ENCODE measurements at places on chromosomes 16 and 17.

GRCh38 chr16:67884684-67885083, at the start of gene NRN1L:
Gene NRN1L (plus strand): TSS chr16:67884885. CDS start chr16:67884904, 19 bp downstream.
- DNase-seq = no peak

GRCh38 chr16:75304521-75305363, 53.3 kb upstream of the BCAR1 start:
- DNase-seq = no peak

- peak; percentile 22 for DNase-seq
These were observed 40.6 kb downstream of the ELAC2 start for GRCh38 chr17:12977008-12977751.

DNA sequence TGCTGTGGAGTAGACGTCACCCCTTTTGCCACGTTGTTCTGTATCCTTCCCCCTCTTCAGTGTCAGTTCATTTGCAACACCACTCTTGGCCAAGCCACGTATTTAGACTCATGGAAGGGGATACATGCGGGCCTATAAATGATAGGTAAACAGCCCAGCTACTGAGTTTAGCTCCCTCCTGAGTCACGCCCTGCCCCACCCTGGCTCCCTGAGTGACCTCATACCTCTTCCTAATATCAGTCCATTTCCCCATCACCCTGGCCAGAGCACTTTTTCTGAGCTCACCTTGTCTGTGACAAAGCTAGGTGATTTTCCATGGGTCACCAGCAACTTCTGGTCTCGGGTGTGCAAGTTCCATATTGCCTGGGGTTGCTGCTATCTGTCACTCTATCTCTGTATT, 147.2 kb upstream of the MAF start:
- DNase-seq = no peak

DNA sequence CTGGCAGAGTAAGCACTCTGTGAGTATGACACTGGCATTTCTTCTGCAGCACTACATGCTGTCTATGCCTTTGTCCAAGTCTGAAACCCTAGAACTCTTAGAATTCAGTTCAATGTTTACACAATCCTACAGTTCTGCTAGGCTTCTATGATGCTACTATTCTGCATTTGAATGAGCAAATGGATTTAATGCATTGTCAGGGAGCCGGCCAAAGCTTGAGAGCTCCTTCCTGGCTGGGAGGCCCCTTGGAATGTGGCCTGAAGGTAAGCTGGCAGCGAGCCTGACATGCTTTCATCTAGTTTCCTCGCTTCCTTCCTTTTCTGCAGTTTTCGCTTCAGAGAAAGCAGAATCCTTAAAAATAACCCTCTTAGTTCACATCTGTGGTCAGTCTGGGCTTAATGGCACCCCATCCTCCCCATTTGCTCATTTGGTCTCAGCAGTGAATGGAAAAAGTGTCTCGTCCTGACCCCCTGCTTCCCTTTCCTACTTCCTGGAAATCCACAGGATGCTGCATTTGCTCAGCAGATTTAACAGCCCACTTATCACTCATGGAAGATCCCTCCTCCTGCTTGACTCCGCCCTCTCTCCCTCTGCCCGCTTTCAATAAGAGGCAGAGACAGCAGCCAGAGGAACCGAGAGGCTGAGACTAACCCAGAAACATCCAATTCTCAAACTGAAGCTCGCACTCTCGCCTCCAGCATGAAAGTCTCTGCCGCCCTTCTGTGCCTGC, at the start of gene CCL2:
CCL2 (plus strand) TSS at position 635 of the 730 bp plus-strand sequence; CDS start at position 700, 65 bp downstream.
- DNase-seq = peak; percentile 89

DNA sequence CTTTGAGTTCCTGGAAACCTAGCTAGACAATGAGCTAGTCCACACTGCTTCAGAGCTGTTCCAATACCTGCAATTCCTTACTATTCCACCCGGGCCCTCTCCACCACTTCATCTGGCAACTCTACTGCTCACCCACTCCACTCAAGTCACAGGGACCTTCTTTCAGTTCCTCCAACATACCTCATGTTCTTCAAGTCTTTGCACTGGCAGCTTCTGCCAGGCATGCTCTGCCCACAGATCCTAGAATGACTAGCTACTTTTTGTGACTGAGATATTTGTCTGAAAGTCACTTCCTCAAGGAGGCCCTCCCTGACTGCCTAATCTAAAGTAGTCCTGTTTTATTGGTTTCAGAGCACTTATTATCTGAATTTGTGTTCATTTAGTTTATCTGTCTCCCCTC, 86.4 kb downstream of the TEX14 start:
- DNase-seq = peak; percentile 73

GRCh38 chr16:3548445-3548844, 28.8 kb downstream of the NLRC3 start:
- DNase-seq = no peak

- peak; percentile 33 for DNase-seq
These were observed 2.7 kb downstream of the CENPX start for GRCh38 chr17:82019690-82020571.

DNA sequence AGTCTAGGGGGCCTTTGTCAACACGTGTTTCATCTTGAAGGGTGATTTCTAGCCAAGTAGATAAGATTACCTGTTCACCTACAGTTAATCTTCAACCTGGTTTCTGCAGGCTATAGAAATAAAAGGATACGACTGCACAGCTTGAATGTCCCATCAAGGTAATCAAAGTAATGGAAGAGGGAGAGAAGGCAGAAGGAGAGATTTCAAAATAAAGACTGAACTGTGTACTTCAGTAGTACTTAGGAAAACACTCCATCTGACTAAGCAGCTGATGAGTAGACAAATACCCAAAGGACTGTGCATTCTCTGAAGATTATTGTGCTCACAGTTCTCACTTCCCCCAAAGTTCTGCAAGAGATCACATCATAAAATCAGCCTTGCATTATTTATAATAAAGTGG, 5.8 kb upstream of the RFFL start:
- peak; percentile 50 for DNase-seq

DNA sequence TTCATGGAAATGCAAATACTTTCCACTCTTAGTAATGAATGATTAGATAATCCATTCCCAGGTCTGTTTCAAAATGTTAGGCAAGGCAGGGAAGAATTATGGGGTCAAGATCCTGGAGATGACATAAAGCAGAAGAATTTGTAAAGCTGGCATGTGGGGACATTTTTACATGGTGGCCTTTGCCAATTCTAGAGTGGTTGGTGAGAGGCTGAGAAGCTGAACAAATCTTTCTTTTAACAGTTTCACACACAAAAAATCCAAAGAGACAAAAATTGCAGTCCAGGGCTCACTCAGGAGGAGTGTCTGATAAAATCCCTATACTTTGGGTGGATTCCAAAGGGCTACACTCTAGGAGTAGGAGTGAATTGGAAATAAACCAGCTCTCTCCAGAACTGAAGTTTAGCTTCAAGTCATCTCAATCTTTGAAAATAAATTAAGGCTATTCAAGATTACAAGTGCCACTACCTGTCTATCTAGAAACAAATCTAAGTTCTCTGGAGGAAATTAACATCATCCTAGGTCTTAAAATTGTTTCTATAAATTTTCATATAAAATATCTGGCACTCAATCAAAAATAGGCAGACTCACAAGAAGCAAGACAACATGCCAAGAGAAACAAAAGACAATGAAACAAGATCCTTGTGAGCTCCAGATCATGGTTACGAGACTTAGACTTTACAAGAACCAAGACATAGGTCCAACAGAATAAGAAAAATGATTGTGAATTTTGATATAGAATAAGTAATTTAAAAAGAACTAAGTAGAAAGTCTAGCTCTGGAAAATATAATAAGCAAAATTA, 113.0 kb upstream of the AXIN2 start:
- DNase-seq = no peak

DNA sequence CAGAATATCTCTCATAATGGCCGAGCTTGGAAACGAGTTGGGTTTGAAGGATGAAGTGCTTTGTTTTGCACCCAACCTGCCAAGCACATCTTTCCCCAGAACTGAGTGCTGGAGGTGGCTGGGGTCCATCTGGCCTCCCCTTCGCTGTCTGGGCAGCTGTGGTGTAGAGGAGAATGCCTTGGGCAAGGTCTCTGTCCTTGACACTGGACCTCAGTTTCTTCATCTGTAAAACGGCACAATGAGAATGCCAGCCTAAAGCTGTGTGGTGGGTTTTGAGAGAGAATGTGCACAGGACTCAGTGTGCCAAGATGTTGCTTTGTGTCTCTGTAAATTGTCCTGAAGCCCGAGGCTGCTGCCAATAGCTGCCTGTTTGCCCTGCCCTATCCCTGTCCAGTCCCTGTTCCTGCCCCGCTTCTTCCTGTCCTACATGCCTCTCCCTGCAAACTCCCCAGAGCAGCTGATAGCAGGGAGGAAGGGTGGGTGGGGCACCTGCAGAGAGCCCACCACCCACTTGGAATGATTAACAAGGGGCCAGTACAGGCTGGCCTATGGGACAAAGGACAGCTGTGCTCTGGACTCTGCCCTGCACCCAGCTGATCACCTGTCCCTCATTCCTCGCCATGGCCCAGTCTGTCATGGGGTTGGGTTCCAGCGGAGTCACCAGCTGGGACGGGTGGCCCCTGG, 15.3 kb downstream of the LASP1 start:
- no peak for DNase-seq

GRCh38 chr17:42918902-42919521, 18.4 kb downstream of the G6PC1 start:
- DNase-seq = no peak

DNA sequence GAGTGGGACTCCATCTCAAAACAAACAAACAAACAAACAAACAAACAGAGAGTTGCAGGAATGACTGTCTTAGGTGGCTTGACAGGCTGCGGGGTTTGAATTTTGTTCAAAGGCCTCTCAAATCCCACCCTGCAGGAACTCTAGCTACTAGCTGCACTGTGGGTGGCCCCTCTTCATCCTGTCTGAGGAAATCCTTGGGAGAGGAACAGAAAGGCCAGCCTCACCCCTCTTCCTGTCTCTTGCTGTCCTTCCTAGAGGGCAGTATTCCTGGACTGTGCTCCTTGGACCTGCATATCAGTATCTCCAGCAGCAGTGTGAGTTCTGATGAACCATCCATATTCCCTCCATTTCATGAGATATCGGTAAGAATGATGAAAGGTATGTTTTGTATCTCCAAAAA, 2.0 kb upstream of the CCDC92B start:
- no peak for DNase-seq

DNA sequence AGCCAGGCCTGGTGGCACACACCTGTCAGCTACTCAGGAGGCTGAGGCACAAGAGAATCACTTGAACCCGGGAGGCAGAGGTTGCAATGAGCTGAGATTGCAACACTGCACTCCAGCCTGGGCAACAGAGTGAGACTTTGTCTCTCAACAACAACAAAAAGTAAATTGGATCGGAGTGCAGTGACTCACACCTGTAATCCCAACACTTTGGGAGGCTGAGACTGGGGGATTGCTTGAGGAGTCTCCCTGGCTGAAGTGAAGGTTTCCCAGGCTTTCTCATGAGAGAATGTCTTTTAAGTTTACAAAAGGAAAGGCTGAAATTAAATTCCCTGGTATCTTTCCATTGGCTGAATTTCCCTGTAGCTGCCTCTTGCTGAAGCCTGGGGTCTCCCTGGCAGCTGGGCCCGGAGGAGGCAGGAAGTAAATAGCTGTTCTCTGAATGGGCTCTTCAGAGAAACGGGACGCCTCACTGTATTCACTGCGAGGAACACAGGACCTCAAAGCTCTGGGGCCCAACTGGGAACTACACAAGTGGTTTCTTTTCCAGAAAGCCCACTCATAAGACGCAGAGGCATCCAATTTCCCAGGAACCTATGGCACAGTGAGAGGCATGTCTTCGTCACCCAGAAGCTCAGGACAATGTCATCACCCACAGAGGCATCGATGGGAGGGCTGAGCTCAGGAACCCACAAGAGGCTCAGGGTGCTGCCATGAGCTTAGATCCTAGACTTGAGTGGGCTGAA, 77.4 kb upstream of the SMURF2 start:
- DNase-seq = no peak

DNA sequence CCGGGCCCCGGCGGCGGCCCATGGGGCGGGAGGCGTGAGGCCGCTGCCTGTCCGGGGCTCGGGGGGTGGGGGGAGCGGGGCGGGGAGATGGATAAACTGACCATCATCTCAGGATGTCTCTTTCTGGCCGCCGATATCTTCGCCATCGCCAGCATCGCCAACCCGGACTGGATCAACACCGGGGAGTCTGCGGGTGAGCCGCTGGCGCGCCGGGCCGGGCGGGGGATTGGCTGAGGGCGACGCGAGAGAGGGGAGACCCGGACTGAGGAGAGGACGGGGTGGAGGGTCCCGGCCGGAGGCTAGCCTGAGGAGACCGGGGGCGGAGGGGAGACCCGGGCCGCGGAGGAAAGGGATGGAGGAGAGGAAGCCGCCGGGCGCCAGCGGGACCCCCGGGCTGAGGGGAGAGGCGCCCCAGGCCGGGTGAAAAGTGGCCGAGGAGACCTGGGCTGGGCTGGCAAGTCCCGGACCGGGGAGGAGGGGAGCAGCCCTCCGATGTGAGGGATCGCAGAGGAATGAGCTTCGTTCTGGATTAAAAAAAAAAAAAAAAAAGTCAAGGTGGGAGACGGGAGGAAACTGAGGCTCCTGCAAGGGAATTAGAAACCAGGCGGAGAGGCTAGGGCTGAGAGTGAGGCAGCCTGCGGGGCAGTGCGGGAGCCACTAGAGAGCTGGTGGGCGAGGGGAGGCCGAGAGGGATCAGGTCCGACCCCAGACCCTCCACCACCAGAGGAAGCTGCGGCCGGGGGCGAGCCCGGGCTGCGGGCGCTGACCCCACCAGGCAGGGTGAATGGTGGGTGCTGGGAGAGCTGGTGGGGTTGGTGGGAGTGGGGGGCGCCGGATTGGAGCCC, 526 bp downstream of the MOSMO start:
- no peak for DNase-seq

DNA sequence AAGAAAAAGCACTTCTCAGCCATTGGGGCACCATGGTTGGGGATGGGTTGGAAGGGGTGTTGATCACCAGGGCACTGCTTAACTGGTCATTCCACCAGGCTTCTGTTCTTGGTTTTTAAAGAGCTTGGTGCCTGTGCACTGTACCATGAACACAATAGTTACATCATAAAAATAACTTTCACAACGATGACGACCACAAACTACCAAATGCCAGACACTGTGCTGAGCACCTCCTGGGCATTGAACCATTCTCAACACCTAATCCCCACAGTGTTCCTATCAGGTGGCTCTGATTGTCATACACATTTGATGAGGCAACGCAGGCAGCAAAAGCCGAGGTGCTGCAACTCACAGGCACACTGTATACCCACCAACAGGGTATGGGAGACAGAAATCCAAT, 208.0 kb downstream of the FOXL1 start:
- no peak for DNase-seq

DNA sequence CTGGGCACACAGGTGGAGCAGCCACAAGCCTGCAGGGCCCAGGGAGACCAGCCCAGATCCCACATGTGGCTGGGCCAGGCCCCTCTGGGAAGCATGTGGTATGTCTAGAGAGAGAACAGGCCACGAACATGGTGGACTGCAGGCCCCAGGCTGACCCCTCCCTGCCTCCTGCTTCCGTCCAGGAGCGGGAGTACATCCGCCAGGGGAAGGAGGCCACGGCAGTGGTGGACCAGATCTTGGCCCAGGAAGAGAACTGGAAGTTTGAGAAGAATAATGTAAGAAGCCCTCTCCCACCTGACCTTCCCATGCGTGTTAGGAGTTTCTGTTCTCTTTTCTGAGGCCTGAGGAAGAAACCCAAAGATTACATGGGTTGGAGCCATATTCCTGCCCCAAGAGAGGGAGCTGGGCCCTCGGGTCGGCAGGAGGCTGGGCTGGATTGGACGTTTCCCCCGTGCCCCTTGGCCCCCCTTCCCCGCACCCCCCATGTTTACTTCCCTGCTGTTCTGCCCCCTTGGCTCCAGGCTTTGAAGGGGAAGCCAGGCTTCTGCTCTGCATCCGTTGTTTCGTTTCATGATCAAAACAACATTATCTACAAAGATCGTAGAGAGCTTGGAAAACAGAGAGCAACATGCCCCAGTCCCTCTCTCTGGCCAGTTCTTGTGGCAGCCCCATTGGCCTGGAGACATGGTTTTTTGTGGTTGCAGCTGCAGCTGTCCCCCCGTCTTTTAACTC, 5.7 kb upstream of the TCAP start:
- DNase-seq = peak; percentile 64

- DNase-seq = peak; percentile 93
These were observed 16.9 kb downstream of the SRCAP start for GRCh38 chr16:30715750-30716445.

All from MV-4-11 (cell line).